ENCODE measurements at places on chromosomes 5 and 9.

DNA sequence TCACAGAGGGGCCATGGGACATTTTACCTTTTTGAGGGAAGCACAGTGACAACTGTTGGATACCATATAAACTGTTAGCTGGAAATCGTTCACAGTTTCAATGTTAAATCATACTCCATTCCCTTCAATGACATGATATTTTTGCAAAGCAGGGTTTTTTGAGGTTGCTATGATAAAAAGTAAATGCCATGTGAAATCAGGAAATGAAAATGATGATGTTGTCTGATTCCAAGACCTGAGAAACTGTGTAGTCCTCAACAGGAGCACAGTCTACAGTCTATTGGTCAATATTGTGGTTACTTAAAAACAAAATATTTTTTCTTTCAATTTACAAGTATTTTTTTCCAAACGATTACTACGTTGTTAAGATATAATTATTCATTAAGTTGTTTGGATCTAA lies 24.0 kb upstream of the ADAM19 start:
- no peaks in the 10 kb centered on the region for H3K27me3 ChIP-seq
- H3K4me1 ChIP-seq, result peaks cover 45% of the 10 kb centered on the region
- no peak overlapping the region for H3K27ac ChIP-seq
- no peak overlapping the region for H3K4me3 ChIP-seq
- no peaks in the 10 kb centered on the region for H3K36me3 ChIP-seq

DNA sequence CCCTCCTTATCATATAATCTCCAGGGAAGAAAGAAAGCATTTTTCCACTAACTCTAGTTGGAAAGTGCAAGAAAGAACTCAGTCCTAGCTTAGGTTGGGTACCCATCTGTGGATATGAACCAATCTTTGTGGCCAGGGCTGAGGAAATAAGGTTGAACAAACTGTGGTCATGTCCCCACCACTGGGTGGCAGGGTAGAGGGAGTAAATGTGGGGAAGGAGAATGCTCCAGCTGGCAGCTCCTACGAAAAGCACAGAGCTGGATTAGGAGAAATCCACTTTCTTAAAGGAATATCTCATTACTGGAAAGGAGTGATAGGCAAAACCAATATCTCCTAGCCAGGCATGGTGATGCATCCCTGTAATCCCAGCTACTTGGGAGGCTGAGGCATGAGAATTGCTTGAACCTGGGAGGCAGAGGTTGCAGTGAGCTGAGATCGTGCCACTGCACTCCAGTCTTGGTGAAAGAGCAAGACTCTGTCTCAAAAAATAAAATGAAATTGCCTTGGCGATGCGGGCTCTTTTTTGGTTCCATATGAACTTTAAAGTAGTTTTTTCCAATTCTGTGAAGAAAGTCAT lies 175.1 kb downstream of the CCDC192 start:
- H3K36me3 ChIP-seq, result no peaks in the 10 kb centered on the region
- H3K27me3 ChIP-seq, result no peaks in the 10 kb centered on the region
- peak; percentile 84 for DNase-seq

- no peaks in the 10 kb centered on the region for H3K36me3 ChIP-seq
- no peak for DNase-seq
- H3K27ac ChIP-seq, result no peak overlapping the region
- H3K4me3 ChIP-seq, result no peak overlapping the region
- H3K27me3 ChIP-seq, result no peaks in the 10 kb centered on the region
Observed at GRCh38 chr5:21085791-21086190, 1097.8 kb upstream of the CDH18 start.

GRCh38 chr5:67028371-67028770 lies 168.2 kb downstream of the CD180 start:
- no peak overlapping the region for H3K4me3 ChIP-seq
- H3K27me3 ChIP-seq, result no peaks in the 10 kb centered on the region
- DNase-seq, result no peak
- peaks cover 6% of the 10 kb centered on the region for H3K4me1 ChIP-seq
- no peaks in the 10 kb centered on the region for H3K36me3 ChIP-seq

- H3K27ac ChIP-seq, result no peak overlapping the region
- DNase-seq, result no peak
- no peaks in the 10 kb centered on the region for H3K27me3 ChIP-seq
- no peak overlapping the region for H3K4me3 ChIP-seq
- no peaks in the 10 kb centered on the region for H3K4me1 ChIP-seq
- peaks cover 16% of the 10 kb centered on the region for H3K36me3 ChIP-seq
Observed at GRCh38 chr5:116297296-116297814, 212.5 kb downstream of the COMMD10 start.

GRCh38 chr5:111973961-111974360 lies 217.0 kb upstream of the NREP start:
- no peak overlapping the region for H3K27ac ChIP-seq
- no peaks in the 10 kb centered on the region for H3K27me3 ChIP-seq
- no peaks in the 10 kb centered on the region for H3K36me3 ChIP-seq
- H3K4me3 ChIP-seq, result no peak overlapping the region
- no peak for DNase-seq

- H3K4me3 ChIP-seq, result no peak overlapping the region
- peaks cover 2% of the 10 kb centered on the region for H3K4me1 ChIP-seq
- no peak for DNase-seq
- no peaks in the 10 kb centered on the region for H3K27me3 ChIP-seq
- no peaks in the 10 kb centered on the region for H3K36me3 ChIP-seq
- H3K27ac ChIP-seq, result peak overlapping the region; percentile 40
Observed at GRCh38 chr5:88792144-88792840, 90.7 kb downstream of the MEF2C start.

DNA sequence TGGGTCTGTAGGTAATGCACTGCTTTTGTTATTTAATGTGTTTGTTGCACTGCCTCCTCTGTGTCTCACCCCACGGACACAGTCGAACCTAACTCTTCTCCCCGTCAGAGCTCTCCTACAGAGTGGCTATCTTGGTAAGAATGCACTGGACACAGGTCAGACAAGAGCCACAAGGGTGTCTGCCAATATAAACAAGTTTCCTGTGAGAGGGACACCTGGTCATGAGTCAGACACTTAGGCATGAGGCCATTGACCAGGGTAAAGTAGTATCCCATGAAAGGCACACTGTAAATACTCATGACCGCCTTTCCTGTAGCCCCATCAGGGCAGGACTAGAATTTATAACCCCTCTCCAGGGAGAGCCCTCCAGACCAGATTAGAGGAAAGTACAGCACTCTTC lies 115.5 kb downstream of the SLC12A2 start:
- no peak for DNase-seq
- no peaks in the 10 kb centered on the region for H3K27me3 ChIP-seq
- peak overlapping the region; percentile 38 for H3K27ac ChIP-seq
- peaks cover 69% of the 10 kb centered on the region for H3K4me1 ChIP-seq
- H3K36me3 ChIP-seq, result peaks cover 73% of the 10 kb centered on the region
- no peak overlapping the region for H3K4me3 ChIP-seq

DNA sequence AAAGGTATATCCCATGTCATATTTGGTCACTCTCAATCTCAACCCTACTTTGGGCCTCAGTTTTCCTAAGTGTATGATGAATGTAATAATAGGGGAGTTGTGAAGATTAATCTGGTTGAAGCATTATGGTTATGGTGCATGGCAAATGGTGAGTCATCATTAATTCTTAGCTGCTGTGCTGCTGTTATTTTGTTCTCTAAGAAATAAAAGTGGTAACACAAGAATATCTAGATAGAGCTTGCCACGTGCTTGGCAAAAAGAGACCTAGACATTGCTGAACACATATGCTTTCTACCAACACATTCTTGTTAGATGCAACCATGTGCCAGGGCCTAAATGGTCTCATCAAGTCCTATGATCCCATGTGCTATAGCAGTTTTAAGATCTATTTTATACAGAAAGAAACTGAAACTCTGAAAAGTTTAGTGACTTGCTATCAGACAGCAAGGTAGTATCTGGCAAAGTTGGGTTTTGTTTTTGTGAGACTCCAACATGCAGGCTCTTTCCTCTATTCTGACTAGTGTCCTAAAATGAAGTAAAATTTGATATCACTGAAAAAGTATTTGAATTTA lies 699.9 kb upstream of the MEF2C start:
- H3K4me3 ChIP-seq, result no peak overlapping the region
- H3K36me3 ChIP-seq, result no peaks in the 10 kb centered on the region
- no peaks in the 10 kb centered on the region for H3K4me1 ChIP-seq
- no peak for DNase-seq
- H3K27me3 ChIP-seq, result no peaks in the 10 kb centered on the region
- H3K27ac ChIP-seq, result no peak overlapping the region

DNA sequence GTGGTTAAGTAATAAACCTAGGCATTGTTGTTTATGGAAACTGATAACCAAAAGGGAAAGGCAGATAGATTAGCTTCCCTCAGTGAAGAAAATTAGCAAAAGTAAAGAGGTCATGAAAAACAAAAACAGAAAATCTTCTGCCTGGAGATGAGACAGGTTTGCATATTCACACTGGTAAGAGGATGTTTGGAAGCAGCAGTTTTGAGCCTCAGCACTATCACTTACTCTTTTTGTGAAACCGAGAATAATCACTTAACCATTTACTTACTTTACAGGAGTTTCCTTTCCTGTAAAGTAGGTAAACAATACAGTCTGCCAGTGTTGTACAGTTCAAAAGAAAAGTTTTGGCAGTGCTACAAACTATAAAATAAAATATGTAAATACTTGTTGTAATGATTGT lies 35.5 kb upstream of the EMB start:
- no peaks in the 10 kb centered on the region for H3K27me3 ChIP-seq
- no peaks in the 10 kb centered on the region for H3K36me3 ChIP-seq
- H3K27ac ChIP-seq, result no peak overlapping the region

DNA sequence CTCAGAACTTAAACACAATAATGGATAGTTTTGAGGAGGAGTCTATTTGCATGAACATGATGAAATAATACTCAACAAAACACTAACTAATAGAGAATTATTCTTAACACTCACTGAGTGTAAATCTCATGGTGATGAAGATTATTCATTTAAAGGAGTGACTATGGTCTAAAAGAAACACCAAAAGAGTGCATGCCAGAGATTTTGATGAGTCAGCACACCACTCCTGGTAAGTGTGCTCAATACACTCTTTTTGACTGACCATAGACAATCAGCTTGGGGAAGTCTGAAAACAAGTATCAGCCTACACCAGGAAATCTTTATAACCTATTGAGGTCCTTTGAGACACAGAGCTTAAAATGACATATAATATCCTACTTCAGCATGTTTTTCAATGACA lies 6.8 kb upstream of the FST start:
- H3K27ac ChIP-seq, result no peak overlapping the region
- DNase-seq, result no peak
- H3K36me3 ChIP-seq, result no peaks in the 10 kb centered on the region
- no peaks in the 10 kb centered on the region for H3K27me3 ChIP-seq

GRCh38 chr9:31336386-31336785 lies 1048.1 kb upstream of the ACO1 start:
- no peak overlapping the region for H3K4me3 ChIP-seq
- H3K27me3 ChIP-seq, result no peaks in the 10 kb centered on the region
- no peaks in the 10 kb centered on the region for H3K36me3 ChIP-seq
- DNase-seq, result no peak
- no peak overlapping the region for H3K27ac ChIP-seq

GRCh38 chr5:143494162-143494561 lies 90.7 kb upstream of the NR3C1 start:
- no peaks in the 10 kb centered on the region for H3K27me3 ChIP-seq
- no peak overlapping the region for H3K4me3 ChIP-seq
- DNase-seq, result no peak
- H3K4me1 ChIP-seq, result no peaks in the 10 kb centered on the region

DNA sequence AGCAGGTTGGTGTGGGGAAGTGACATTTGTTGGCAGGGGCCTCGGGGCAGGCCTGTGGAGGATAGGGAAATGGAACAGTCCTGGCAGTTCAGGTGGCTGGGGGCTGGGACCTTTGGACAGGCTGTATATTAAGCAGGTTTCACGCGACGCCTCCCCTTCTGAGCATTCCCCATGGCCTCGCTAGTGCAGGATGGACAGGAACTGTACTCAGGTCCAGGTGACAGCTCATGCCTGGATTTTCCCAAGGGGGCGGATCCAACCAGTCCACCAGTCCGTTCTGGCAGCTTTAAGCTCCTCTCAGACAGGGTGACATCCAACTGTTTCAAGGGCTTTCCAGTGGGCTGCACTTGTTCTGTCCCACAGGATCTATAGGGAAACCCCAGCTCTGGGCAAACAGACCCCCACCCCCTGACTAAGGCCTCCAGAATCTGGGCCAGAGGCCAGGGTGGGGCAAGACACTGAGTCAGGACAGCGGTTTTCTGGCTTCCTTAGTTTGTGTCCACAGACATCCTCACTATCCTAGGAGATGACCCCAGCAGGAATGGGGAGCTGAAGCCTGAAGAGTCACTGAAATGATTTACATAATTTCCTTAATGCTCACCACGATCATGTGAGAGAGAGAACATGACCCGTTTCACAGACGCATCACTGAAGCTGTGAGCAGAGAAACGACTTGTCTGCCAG lies 20.9 kb downstream of the CSF2 start:
- H3K4me3 ChIP-seq, result no peak overlapping the region
- H3K4me1 ChIP-seq, result peaks cover 8% of the 10 kb centered on the region
- H3K27ac ChIP-seq, result no peak overlapping the region
- H3K27me3 ChIP-seq, result no peaks in the 10 kb centered on the region
